Activated naive CD8-positive, alpha-beta T cell treated with anti-CD3 and anti-CD28 coated beads for 36 hours (primary cell): ENCODE measurements at places on chromosomes 6 and 20. TPM values are rescaled to one million over a fixed set of nuclear protein-coding genes. Genes with fewer than 3 reads are reported as not detected.

VSX1 gene
- not detected for total RNA-seq

RAD21L1 gene
- not detected for total RNA-seq

DNA sequence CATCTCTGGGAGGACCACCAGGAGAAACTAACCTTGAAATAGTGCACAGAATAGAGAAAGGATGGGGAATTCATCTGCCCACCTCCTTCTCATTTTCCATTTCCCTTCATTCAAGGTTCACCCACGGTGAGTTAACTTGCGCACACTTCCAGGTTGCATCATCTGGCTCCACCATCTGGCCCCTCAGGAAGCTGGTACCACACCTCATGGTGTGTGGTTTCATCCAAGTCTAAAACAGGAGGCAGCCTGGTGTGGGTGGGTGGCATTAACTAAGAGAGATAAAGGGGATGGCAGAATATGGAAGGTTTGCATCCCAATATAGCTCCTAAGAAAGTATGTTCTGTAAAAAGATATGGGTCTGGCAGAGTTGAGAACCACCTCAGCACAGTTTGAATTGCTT, 3.8 kb downstream of the ZNF334 start:
- H3K4me1 ChIP-seq, result peaks cover 35% of the 10 kb centered on the region
- no peak overlapping the region for H3K27ac ChIP-seq
- H3K27me3 ChIP-seq, result peaks cover 49% of the 10 kb centered on the region
- peaks cover 43% of the 10 kb centered on the region for H3K36me3 ChIP-seq

DNA sequence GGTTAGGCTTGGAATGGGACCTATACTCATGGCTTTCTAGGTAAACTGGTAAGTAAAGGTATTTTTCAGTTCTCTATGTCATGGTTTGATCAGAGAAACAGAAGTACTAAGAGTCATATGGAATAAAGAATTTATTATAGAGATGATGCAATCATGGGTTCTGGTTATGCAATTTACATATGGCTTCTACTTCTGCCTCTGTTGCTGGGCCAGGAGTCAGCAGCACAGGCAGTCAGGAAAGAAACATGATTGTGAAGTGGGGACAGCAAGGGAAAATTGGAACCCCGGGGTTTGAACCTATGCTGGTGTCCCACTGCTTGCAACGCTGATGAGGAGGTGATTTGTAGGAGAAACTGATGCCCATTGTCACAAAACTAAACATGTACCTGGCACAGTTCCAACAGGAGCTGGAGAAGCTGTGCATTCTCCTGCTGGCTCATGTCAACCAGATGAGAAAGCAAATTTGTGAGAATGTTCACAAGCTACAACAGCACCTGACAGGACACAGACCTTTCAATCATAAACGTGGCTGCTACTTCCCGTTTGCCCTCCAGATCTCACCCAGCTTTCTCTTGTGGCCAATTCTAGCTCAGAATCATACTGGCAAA, 887.1 kb downstream of the TFAP2A start:
- no peak overlapping the region for H3K27ac ChIP-seq
- no peaks in the 10 kb centered on the region for H3K27me3 ChIP-seq
- H3K4me3 ChIP-seq, result no peak overlapping the region

DNA sequence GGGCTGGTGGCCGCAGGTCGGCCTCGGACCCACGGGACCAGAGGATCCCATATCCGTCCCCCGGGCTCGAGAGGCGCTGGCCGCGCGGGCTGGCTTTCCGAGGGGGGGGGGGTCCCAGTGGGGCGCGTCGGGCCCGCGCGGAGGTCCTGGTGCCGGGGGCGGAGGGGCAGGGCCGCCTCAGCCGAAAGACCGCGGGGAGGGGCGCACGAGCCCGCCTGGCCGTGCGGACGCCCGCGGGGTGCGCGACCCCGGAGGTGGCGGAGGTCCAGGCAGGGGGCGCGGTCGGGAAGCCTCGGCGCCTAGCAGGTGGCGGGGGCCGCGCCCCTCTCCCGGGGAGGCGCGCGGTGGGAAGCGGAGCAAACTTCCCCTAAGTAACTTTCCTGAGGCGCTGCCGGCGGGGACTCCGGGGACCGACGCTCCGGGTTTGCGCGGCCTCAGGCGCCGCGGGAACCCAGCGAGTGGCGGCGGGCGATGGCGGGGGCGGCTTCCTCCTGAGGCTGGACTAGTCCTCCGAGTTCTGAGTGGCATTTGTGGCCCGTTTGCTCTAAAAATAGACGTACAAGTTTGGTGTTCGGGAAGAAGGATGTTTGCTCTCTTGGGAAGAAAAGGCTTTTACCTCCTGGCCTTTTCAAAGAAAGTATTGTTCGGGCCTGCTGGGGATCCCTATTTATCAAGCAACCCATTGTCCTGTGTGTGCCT, 26.5 kb upstream of the BTBD3 start:
- peaks cover 55% of the 10 kb centered on the region for H3K27me3 ChIP-seq
- peaks cover 1% of the 10 kb centered on the region for H3K36me3 ChIP-seq
- no peak overlapping the region for H3K27ac ChIP-seq
- peaks cover 13% of the 10 kb centered on the region for H3K4me1 ChIP-seq
- H3K4me3 ChIP-seq, result peak overlapping the region; percentile 80

DNA sequence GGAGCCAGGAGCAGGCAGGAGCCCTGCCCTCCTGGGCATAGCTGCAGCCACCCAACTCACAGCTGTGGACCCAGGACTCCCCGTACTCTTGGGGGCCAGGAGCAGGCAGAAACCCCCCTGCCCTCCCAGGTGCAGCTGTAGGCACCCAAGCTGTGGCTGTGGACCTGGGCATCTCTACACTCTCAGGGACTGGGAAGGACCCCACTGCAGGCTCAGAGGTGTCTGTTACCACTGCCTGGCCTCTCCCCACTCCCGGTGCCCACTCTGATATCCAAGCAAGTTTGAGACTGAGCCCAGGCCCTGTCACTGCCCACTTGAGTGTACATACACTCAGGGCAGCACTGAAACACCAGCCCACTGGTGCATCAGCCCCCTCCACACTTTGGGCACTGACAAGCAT, 193.5 kb upstream of the MANEA start:
- no peak overlapping the region for H3K27ac ChIP-seq
- H3K4me3 ChIP-seq, result no peak overlapping the region
- H3K4me1 ChIP-seq, result no peaks in the 10 kb centered on the region
- DNase-seq, result no peak

GRCh38 chr20:50216543-50217206, 26.0 kb downstream of the CEBPB start:
- H3K4me3 ChIP-seq, result no peak overlapping the region
- DNase-seq, result no peak
- peaks cover 5% of the 10 kb centered on the region for H3K27me3 ChIP-seq

GRCh38 chr6:164379795-164380194, 929.6 kb downstream of the C6orf118 start:
- no peak overlapping the region for H3K4me3 ChIP-seq
- no peak for DNase-seq
- no peak overlapping the region for H3K27ac ChIP-seq
- no peaks in the 10 kb centered on the region for H3K36me3 ChIP-seq

- no peaks in the 10 kb centered on the region for H3K27me3 ChIP-seq
- H3K27ac ChIP-seq, result no peak overlapping the region
- H3K4me1 ChIP-seq, result peaks cover 83% of the 10 kb centered on the region
- DNase-seq, result no peak
- H3K4me3 ChIP-seq, result no peak overlapping the region
- no peaks in the 10 kb centered on the region for H3K36me3 ChIP-seq
These were observed 117.0 kb downstream of the MAP3K7 start for GRCh38 chr6:90469906-90470305.

DNA sequence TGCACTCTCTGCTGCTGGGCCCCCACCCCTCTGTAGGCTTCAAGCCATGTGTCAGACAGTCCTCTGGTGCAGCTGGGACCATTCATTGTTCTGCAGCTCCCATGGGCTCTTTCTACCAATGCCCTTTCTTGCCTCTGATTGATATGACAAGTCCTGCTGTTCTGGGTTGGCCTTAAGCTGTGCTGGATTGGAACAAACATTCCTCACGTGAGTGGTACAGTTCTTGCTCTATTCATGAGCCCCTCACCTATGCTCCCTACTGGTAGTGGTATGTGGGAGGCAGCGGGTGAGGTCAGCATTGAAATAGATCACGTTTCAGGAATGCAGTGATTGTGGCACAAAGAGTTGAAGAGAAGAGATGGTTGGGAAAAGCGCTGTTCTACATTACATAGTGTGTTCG, 48.8 kb upstream of the RALY start:
- H3K4me3 ChIP-seq, result no peak overlapping the region
- H3K36me3 ChIP-seq, result peaks cover 3% of the 10 kb centered on the region
- H3K27me3 ChIP-seq, result no peaks in the 10 kb centered on the region
- no peak overlapping the region for H3K27ac ChIP-seq

GRCh38 chr6:56375806-56376205, 128.4 kb upstream of the COL21A1 start:
- no peaks in the 10 kb centered on the region for H3K36me3 ChIP-seq
- no peak overlapping the region for H3K4me3 ChIP-seq
- H3K27me3 ChIP-seq, result peaks cover 4% of the 10 kb centered on the region
- no peak overlapping the region for H3K27ac ChIP-seq
- H3K4me1 ChIP-seq, result no peaks in the 10 kb centered on the region
- DNase-seq, result no peak

DNA sequence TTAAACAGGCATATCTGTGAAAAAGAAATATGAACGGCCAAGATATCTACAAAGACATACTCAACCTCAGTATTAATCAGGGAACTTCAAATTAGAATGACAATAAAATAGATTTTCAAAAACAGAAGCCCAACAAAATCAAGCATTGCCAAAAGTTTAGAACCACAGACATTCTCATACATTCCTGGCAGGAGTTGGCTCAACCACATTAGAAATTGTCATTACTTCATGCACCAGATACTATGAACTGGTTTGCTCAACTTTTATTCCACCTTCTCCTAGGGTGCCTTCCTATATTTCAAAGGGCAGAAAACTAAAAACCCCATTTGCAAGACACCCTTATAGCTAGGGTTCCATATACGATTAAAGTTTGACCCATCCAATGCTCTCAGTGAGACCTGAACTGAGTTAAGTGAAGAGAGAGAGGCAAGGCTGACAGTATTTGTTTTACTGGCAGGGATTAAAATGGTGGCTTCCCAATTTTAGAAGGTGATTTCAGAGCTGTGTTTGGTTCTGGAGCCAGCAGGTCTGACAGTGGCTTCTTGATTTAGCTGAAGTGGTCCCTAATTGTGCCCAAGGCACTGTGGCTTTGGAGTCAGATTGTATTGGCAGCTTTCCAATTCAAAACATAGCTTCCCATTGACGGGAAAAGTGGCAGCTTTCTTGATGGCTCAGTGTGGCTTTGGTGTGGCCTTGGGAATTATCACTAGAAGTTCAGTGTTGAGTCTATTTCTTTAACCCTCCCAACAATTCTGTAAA, 77.1 kb upstream of the CDYL start:
- H3K4me1 ChIP-seq, result no peaks in the 10 kb centered on the region
- DNase-seq, result no peak
- no peak overlapping the region for H3K27ac ChIP-seq
- H3K4me3 ChIP-seq, result no peak overlapping the region
- no peaks in the 10 kb centered on the region for H3K36me3 ChIP-seq

GRCh38 chr20:10040070-10040975, 5.5 kb downstream of the ANKEF1 start:
- H3K4me3 ChIP-seq, result no peak overlapping the region
- no peak overlapping the region for H3K27ac ChIP-seq
- no peaks in the 10 kb centered on the region for H3K27me3 ChIP-seq
- peaks cover 4% of the 10 kb centered on the region for H3K36me3 ChIP-seq
- no peak for DNase-seq
- H3K4me1 ChIP-seq, result peaks cover 19% of the 10 kb centered on the region

- DNase-seq, result no peak
- peaks cover 12% of the 10 kb centered on the region for H3K4me1 ChIP-seq
- H3K27ac ChIP-seq, result no peak overlapping the region
- no peak overlapping the region for H3K4me3 ChIP-seq
These were observed 13.6 kb downstream of the IL20RA start for GRCh38 chr6:137031122-137031521.

DNA sequence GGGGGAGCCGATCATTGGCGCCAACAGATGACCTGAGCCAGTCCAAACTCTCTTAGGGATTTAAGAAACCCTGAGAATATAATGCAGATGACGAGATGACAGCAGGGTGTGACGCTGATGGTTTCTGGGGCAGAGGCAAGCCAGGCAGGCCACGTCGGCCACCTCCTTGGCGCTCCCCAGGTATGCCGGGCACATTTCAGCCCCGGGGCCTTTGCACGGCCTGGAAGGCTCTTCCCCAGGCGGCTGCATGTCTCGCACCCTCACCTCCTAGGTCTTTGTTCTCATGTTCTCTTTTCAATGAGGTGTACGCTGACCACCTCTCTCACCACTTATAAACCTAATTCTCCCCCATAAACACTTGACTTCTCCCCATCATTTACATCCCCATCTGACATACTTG, 64.9 kb downstream of the RBM38 start:
- no peak overlapping the region for H3K27ac ChIP-seq
- H3K4me1 ChIP-seq, result peaks cover 13% of the 10 kb centered on the region
- no peak overlapping the region for H3K4me3 ChIP-seq
- no peaks in the 10 kb centered on the region for H3K27me3 ChIP-seq
- H3K36me3 ChIP-seq, result peaks cover 5% of the 10 kb centered on the region

DNA sequence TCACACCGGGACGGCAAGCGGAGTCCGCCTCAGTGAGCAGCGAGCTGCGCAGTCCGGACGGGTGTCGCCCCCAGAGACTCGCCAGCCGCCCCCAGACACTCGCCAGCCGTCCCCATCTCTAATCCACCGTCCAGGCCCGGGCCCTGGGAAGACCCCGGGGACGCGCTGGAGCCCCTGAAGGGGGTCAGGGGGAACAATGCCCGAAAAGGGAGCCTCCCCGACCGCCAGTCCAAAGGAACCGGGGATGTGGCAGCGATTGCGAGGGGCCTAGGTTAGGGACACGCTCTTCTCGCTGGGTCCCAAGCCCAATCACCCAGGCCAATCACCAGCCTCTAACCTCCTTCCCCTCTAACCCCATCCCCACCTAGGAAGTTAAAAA, 33.1 kb downstream of the TFAP2A start:
- H3K27ac ChIP-seq, result no peak overlapping the region
- peaks cover 11% of the 10 kb centered on the region for H3K4me1 ChIP-seq
- peaks cover 90% of the 10 kb centered on the region for H3K27me3 ChIP-seq
- H3K4me3 ChIP-seq, result no peak overlapping the region
- DNase-seq, result no peak

DNA sequence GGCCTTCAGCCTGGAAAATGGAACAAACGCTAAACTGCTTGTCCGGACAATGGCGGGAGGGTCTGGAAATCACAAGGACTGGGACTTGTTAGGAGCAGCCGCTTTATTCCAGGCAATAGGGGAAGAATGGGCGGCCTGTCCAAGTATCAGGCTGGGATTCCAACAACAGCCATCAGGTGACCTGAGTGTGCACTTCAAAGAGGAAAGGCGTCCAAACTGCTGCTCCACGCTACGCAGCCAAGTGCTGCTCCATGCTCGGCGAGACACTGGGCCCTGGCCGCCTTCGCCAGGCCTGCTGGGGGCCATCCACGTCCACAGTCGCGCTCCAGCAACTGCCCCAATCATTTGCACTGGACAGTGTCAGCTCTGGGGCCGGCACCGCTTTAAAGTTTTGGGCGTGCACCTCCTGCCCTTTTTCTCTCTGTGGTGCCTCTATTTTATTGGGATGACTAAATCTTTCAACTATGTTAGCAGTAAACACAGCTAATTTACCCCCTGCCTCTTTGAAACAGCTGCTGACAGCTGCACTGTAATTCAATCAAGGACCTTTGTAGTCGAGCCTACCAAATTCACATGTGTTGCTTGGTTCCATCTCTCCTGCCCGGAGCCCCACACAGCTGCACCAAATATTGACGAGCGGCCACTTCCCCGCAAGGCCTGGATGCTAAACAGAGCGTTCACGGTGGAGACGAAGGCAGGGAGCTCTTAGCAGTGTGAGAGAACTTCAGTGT, 98.3 kb downstream of the BMP7 start:
- DNase-seq, result no peak
- H3K27ac ChIP-seq, result no peak overlapping the region
- peaks cover 11% of the 10 kb centered on the region for H3K27me3 ChIP-seq
- H3K4me1 ChIP-seq, result no peaks in the 10 kb centered on the region
